B cell (primary cell): ENCODE measurements at places on chromosomes 1 and 21. TPM values are rescaled to one million over a fixed set of nuclear protein-coding genes. Genes with fewer than 3 reads are reported as not detected.

Gene AK4
- 0.34 and 1.1 TPM in 2 replicates for total RNA-seq

Gene CYP4A11
- not detected in 2 replicates for total RNA-seq

- no peak for DNase-seq
These were observed 121.1 kb downstream of the SIK1 start for GRCh38 chr21:43305811-43306311.

GRCh38 chr1:28887419-28887834, 26.9 kb upstream of the EPB41 start:
- peak; percentile 86 for DNase-seq

- DNase-seq, result peak; percentile 96
These were observed at the start of gene ATXN7L2 for GRCh38 chr1:109483672-109484518. Gene ATXN7L2 (plus strand): TSS chr1:109483905. CDS start chr1:109483954, 49 bp downstream.

- no peak for DNase-seq
These were observed 1125.3 kb upstream of the ADGRL2 start for GRCh38 chr1:80675454-80675853.

- no peak for DNase-seq
These were observed 339.4 kb downstream of the BRINP3 start for GRCh38 chr1:190138266-190138665.

GRCh38 chr1:17513131-17513530, 26.4 kb upstream of the ARHGEF10L start:
- no peak for DNase-seq
